ENCODE measurements at places on chromosomes 1 and 21.

GRCh38 chr1:236868625-236869467 is 73.8 kb downstream of the MTR start:
- peak; percentile 76 for DNase-seq

GRCh38 chr1:209617047-209617673 is 33.6 kb downstream of the CAMK1G start:
- DNase-seq: no peak

GRCh38 chr1:243218059-243218458 is 37.0 kb downstream of the CEP170 start:
- no peak for DNase-seq

DNA sequence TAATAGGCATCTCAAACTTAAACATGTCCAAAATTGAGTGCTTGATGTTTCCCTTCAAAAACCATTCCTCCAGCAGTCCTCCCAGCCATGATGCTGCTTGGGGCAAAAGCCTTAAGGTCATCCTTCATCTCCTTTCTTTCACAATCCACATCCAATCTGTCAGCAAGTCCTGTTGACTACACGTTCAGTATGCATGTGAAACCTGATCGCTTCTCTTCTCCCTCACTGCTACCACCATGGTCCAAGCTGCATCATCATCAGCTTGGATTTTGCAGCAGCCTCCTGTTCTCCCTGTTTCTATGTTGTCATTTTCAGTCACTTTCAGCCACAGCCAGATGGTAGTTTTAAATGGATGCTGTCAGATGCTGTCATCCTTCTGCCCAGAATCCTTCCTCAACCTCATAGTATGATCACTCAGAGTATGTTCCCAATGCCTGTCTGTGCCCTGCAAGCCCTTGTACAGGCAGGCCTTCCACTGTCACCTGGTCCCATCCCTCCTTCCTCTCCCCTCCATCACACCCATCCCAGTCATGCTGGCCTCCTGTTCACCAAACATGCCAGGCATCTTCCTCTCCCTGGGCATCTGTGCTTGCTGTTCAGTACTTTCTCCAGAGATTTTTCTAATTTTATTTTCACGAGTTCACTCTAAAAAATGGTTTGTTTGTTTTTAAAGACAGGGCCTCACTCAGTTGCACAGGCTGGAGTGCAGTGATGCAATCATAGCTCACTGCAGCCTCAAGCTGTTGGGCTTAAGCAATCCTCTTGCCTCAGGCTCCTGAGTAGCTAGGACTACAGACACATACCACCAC is 66.0 kb downstream of the SYDE2 start:
- peak; percentile 83 for DNase-seq

GRCh38 chr1:102186536-102186935 is 189.8 kb upstream of the OLFM3 start:
- DNase-seq: no peak

GRCh38 chr1:84480650-84481049 is 1.6 kb downstream of the RPF1 start:
- no peak for DNase-seq

DNA sequence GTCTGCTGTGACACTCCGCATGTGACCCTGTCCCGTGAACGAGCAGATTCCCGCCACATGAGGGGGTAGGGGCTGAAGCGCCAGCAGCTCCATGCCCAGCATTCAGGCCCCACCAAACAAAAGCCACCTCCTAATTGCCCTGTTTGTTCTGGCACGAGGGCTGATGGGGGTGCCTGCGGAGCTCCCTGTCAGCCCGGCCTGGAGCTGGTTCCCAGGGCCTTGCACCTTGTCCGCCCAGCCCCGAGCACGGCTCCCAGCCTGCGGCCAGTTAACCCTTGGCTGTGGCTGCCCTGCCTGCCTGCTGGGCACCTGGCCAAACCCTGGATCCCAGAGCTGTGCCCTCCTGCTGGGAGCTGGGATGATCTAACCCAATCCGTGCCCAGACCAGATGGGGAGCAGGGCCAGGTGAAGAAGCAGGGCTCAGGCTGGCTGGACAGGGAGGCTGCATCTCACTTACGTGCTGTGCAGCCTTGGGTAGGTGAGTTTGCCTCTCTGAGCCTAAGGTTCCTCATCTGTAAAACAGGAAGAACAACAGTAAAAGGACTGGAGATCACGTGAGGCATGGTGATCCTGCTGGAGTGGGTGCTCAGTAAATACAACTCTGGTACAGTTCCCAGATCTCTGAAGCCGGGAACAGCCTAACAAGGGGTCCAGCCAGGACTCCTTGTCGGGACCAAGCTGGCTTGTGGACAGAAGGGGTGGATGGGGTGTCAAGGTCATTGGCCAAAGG is 110.9 kb upstream of the IFFO2 start:
- DNase-seq: no peak

GRCh38 chr1:153228491-153228890 is 11.1 kb downstream of the PRR9 start:
- no peak for DNase-seq

DNA sequence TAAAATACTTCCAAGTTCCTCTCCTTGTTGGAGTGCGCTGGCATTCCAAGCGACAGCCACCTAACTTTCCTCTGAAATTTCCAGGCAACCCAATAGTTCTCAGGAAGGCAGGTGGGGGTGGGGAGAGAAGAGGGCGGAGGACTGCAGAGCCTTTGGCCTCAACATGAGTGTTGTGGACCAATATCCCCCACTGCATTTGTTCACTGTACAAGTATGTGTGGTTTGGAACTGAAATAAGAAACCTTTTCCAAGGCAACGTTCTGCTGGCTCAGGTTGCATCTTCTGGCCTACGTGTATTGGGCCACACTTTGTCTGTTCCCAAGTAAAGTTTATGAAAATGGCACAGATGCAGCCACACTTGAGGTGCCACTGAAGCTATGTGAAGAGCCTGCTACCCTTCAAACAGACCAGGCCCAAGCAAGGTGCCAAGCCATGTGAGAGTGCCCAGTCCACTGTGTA is 153.4 kb downstream of the DHRS3 start:
- DNase-seq: peak; percentile 96

- DNase-seq: no peak
Observed at GRCh38 chr1:23013657-23014056, 2.0 kb downstream of the TEX46 start.

DNA sequence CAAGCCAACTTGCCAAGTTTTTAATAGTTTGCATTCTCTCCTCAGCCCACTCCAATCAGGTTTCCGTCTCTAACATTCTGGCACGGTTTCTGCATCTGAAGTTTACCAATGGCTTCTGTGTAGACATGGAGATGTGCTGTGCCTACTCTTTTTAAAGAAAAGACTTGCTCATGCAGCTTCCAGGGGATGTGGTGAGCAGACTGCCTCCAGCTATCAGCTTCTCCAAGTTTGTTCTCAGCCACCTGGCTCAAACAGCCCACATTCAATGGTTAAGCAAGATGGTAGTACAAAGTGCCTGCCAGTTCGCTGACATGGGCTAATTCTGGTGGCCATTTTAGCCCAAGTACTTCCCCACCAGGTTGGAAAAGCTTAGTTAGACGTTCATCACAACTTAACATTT is 465.3 kb downstream of the NEGR1 start:
- no peak for DNase-seq

DNA sequence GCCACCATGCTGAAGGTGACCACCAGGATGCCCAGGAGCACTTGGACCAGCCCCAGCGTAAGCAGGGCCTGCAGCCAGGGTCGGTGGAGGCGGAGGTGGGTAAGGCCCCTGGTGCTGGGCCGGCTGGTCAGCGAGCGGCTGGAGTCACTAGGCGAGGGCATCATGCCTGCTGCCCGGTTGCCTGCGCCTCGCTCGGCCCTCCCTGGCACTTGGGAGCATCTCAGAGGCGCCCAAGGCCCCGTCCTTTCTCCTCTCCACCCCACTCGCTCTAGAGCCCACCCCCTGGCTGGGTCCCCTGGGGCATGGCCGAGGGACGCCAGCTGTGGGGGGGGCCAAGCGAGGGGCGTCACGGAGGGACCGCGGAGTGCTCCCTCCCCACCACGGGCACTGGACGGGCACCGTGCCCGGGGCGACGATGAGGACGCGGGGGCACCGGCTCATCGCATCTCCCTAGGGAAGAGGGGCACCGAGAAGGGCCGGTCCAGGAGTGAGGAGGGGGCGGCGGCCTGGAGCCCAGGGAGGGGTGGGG is 505 bp downstream of the ENTREP3 start:
- DNase-seq: no peak
